Activated CD4-positive, CD25-positive, alpha-beta regulatory T cell (primary cell): ENCODE measurements at places on chromosomes 11 and 22.

GRCh38 chr11:61534025-61534932, 25.7 kb downstream of the LRRC10B start:
- no peak for DNase-seq

DNA sequence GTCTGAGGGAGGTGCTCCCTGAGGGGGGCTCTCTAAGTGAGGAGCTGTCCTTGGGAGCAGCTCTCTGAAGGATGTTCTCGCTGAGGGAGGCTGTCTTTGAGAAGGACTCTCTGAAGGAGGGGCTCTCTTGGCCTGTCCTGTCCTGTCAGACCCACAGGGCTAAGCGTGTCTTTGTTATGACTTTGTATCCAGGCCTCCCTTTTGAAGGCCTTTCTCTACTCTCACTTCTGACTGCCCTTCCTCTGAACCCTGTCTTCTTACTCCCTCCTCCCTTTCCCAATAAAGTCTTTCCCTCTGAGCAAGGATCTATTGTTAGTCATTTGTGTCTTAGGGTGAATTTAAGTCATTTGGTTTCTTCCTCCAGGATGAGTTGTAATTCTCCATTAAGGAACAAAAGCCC, 330.1 kb upstream of the PLET1 start:
- DNase-seq, result no peak

DNA sequence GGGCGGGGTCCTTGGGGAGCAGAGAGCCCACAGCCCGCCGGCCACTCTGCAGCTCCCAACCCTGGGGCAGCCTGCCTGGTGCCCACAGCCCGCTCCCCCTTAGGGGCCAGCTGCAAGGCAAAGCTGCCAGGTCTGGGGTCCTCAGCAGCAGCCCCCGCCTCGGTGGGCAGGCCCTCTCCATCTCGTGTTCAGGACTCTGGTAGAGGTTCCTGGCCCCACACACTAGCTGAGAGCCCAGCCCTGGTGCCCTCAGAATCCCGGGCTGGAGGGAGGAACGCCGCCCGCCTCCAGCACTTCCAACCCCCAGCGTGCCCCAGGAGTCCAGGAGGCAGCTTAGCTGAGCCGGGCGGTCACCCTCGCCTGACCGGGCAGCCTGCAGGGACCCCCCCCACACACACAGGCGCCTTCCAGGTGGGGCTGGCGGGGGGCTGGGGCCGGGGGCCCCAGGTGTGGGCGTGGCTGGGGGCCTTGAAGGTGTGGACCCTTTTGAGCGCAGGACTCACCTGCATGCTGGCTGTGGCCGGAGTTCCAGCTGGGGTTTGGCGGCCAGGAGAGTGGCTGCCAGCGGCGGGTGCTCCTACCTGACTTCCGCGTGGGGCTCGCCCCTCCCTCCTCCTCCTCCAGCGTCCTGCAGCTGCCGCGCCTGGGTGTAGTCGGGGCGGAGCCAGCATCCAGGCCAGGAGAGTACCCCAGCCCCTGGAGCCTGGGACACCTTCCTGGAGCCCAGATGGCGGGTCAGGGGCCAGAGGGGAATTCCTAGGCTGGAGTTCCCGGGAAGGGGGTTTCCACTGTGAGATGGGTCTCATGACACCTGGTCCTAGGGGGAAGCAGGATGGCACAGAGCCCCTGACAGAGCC, at the start of gene ANO9:
Gene ANO9, minus strand, starts transcription at position 594 of the 857 bp plus-strand sequence. Its CDS starts 85 bp downstream, at position 509.
- DNase-seq, result peak; percentile 47

- peak; percentile 62 for DNase-seq
These were observed 7.2 kb downstream of the KCNK7 start for GRCh38 chr11:65588199-65589054.

DNA sequence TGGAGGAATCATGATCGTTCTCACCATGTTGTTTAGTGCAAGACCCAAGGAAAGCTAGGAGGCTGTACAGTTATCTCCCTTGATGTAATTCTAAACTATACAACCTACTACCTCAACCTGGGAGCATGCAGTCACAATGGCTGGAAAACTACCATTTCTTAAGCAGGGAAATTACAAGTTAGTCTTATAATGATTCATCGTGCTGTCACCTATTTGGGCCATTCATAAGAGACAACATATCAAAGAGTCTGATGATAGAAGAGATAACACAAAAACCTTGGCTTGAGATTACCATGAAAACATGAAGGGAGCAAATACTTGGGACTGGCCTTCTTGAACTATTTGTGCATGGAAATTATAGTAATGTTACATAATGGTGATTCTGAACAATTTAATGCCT, 30.5 kb upstream of the BLID start:
- no peak for DNase-seq

- DNase-seq, result peak; percentile 34
These were observed 12.1 kb downstream of the GATD1 start for GRCh38 chr11:765025-765801.

- no peak for DNase-seq
These were observed 1.2 kb upstream of the LMO2 start for GRCh38 chr11:33892906-33893594.

GRCh38 chr11:20213790-20214189, 53.5 kb upstream of the DBX1 start:
- no peak for DNase-seq

GRCh38 chr22:34587357-34588356, 478.3 kb upstream of the ISX start:
- DNase-seq, result no peak

DNA sequence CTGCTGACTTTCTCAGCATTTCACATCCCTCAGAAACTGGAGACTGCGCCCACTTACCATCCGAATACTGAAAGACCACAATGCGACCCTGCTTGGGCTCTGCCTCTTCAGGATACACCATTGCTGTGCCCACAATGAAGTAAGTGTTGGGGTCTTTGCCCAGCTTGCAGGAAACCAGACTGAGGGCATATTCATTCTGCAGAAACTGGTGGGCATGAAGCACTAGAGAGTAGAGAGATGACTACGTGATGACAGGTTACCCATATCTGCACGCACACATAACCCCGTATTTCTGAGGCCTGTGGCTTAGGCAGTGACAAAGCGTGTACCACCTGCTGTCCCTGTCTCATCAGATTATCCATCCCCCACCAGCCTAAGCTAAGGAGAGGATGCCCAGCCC, 14.6 kb upstream of the VWCE start:
- no peak for DNase-seq

- DNase-seq, result no peak
These were observed 5.5 kb upstream of the SIGIRR start for GRCh38 chr11:420054-420910.

DNA sequence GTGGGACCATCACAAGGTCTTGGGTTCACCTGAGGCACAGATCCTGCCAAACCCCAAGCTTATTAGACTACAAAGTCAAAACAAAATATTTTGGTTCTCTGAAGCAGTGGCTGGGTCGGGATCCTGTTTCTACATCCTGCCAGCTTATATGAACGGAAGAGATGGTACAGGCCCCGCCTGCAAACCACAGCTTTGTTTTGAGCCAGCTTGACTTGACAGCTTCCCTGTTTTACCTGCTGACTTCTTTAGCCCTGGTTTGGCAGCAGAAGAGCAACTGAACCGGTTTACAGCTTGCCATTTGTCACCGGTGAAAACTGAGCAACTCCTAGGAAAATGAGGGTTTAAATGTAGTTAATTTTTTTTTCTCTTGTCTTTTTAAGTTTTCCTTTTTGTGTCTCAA, 11.4 kb downstream of the PACS1 start:
- peak; percentile 58 for DNase-seq

GRCh38 chr11:3861683-3862082, 6.2 kb downstream of the STIM1 start:
- no peak for DNase-seq

DNA sequence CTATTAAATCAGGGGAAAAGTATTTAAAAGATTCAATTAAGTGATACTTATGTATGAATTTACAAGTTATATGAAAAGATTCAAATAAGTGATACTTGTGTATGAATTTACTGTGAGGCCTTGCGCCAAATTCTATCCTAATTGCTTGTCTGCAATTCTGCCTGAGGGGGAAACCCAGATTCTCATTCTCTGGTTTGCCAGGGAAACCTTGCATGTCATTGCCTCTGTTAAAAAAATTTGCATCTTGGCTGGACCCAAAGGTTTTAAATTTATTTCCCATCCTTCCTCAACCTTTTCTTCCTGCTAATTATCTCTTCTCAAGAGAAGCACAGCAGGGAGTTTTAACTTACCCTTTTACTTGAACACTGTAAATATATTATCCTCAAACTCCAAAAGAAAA, 13.8 kb downstream of the OLFML1 start:
- DNase-seq, result no peak

GRCh38 chr11:19559746-19560145, 152.9 kb upstream of the NAV2 start:
- DNase-seq, result no peak

DNA sequence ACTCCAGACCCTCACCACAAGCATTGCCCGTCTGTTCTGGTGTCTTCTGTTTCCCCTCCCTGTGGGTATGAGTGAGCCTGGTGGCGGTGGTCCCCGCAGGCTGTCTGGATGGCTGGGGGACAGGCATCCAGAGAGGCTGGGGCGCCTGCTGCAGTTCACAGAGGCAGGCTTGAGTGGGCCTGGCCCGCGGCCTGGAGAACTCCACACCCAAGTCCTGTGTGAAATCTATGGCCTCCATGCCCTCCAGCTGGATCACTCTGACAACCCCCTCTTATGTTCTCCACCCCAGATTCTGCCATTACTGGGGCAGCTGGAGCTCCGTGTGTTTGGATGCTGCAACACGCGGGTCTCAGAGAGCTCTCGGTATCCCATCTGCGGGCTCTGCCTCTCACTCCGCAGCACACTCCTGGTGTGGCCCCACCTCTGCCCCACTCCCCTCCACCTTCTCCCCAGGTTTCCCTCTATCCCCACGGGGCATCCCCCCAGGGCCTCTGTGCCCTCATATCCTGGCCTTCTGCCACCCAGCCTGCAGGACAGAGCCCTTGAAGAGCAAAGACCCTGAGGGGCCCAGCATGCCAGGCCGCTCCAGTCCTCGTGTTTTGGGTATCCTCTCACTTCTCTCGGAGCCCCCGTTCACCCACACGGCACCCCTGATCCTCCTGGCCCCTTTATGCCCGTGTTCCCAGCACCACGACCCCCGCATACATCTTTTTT, 31.3 kb downstream of the LRRC74B start:
- DNase-seq, result no peak

GRCh38 chr11:27317751-27318150, 45.3 kb downstream of the CCDC34 start:
- DNase-seq, result no peak

GRCh38 chr22:19902245-19902715, 39.3 kb upstream of the COMT start:
- no peak for DNase-seq

GRCh38 chr11:61607426-61607825, 26.6 kb upstream of the SYT7 start:
- DNase-seq, result no peak

GRCh38 chr11:44309478-44310205, at the start of gene ALX4:
Gene ALX4, minus strand, starts transcription at chr11:44310139. Its CDS starts 77 bp downstream, at chr11:44310062.
- DNase-seq, result no peak

DNA sequence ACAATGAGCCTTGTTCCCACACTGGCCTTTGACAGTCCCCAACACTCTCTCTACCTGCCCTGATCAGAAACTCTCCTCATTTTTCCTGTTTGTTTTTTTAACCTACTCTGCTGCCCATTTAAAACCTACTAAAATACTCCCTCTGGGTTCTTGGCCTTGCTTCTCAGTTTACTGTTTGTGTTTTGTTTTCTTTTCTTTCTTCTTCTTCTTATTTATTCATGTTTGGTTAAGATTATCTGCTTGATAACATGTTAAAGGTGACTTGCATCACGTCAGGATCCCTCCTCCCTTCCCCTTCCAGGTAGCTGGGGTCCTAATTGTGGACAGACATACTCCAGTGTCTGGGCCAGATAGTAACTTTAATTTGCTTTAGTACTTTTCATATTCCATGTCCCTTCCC, 95.0 kb upstream of the KCNA4 start:
- no peak for DNase-seq

DNA sequence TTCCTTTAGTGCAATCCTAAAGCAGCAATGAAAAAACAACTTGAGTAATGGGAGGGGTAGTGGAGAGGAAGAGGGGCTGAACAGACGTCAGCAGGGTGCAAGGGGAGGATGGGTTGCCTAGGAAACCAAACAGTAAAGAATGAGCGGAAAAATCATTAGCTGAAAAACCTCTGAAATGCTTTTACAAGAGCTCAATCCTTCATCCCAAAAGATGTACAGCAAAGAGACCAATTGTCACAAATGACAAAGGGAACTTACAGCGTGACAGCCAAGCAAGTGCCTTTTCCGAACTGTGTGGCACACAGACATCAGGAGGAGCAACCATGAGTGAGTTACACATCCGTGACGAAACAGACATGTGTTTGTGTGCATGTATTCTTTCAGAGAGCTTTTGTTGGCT, 104.6 kb downstream of the SIK3 start:
- DNase-seq, result no peak

- no peak for DNase-seq
These were observed 51.4 kb upstream of the NECTIN1 start for GRCh38 chr11:119780222-119780953.

DNA sequence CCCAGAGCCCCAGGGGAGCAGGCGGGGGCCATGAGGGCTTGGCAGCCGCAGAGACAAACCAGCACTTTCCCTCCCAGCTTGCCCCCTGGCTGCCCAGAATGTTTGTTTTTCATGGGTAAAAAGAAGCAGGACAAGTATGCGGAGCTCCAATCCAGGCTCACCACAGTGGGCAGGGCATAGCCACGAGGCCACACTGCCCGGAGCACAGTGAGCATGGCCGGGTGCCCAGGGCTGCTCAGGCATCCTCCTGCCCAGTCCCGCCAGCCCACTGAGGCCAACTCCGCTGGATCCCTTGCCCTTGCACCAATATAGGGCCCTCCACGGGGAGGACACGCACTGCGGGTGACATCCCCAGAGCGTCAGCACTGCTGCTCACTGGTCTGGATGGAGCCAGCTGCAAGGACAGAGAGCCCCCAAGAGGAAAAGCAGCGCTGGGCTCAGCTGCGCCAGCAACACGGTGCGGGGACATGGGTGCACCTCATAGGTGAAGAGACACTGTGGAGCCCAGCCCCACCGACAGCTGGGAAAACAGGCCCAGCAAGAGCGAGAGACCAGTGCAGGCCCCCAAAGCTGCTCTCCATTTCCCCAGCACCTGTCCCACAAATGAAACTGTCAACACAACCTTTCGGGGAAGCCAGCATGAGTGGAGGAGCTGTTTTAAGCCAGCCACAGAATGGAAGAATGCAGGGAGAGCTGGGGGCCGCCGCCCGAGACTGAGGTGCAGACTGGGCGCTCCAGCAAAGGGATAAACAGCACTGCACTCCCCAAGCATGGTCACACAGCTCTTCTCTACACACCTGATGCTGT, 24.8 kb downstream of the ARVCF start:
- DNase-seq, result no peak

GRCh38 chr22:19960491-19961200, 19.0 kb upstream of the TXNRD2 start:
- DNase-seq, result no peak

- DNase-seq, result no peak
These were observed 51.4 kb upstream of the DBX1 start for GRCh38 chr11:20211691-20212090.

GRCh38 chr11:44179173-44179572, 83.7 kb downstream of the EXT2 start:
- no peak for DNase-seq

DNA sequence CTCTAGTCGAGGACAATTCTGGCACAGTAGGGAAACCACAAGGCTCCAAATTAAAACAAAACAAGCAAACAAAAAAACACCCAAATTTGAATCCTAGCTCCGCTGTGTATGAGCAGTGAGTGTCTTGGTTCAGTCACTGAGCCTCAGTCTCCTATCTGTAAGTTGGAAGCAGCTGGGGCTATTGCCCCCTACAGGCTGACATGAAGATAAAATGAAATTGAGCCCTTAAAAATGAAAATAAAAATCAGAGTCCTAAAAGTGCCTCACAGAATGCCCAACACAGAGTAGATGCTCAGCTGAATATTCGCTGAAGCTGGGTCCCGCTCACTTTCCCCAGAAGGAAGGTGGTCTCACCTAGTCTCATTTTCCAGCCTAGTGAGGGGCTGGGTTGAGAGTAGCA, 65.2 kb downstream of the PDE2A start:
- no peak for DNase-seq
